Activated naive CD4-positive, alpha-beta T cell treated with anti-CD3 and anti-CD28 coated beads, Interleukin-2, amount 10 ng/mL, durations not matched to agents 7 days and 5 days (primary cell): ENCODE measurements at places on chromosomes 12 and 14.
A peak's percentile ranks its signal among the peaks of the same experiment; 100 is the strongest.

GRCh38 chr12:4178424-4179170 lies 95.0 kb upstream of the CCND2 start:
- no peak for DNase-seq
- peak overlapping the region; percentile 50 for H3K27ac ChIP-seq
- H3K4me1 ChIP-seq = peaks cover 23% of the 10 kb centered on the region
- no peak overlapping the region for H3K4me3 ChIP-seq
- H3K27me3 ChIP-seq = peaks cover 3% of the 10 kb centered on the region

DNA sequence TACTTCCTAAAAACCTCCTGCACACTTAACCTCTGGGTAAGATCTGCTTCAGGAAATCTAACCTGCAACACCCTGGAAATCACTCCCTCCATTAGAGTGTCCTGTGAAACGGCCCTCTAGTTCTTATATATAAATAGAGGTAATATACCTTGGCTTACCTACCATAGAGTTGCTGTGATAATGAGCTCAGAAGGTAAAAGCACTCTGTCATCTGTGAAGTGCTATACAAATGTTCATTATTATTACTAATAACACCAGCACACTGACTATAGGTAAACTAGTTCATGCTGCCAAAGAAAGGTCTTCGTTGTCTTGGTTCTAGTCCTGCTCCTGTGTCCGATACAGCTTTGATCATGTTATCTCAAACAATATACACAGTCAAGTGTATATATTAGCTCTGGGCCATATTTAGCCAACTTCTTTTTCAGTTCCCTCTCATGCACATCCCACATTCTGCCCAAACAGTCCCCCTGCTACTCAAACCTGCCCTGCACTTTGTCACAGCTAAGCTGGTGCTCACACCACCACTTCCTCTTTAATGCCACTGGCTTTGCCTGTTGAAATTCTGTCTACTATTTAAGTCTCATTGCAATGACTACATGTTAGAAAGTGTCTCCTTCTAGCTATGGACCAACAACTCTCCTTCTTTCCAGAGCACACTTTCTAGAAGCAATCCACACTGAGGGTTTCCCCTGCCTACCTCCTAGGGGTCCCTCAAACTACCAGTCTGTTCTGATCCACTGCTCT lies 5.1 kb downstream of the E2F7 start:
- H3K27ac ChIP-seq = no peak overlapping the region
- no peak for DNase-seq
- no peak overlapping the region for H3K4me3 ChIP-seq

GRCh38 chr12:10563002-10563401 lies 50.4 kb downstream of the MAGOHB start:
- no peak for DNase-seq
- no peaks in the 10 kb centered on the region for H3K4me1 ChIP-seq
- H3K27ac ChIP-seq = no peak overlapping the region

DNA sequence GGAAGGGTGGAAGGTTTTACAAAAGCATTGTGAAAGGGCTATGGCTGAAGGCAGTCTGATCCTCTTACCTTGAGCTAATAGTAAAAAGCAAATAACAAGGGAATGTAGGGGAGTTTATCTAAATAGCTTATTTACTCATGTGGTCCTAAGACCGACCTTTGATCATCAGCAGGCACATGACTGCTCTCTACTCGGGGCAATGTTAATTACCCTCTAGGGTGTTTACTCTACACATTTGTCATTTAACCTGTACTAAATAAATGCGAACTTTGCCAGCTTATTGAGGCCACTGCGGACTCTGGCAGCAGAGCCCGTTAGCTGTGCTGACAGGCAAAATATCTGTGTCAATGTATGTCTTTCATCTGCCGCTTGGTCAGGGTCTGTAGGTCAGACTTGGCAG lies 768.3 kb upstream of the ATXN7L3B start:
- no peak overlapping the region for H3K27ac ChIP-seq
- no peaks in the 10 kb centered on the region for H3K36me3 ChIP-seq
- no peak overlapping the region for H3K4me3 ChIP-seq
- no peak for DNase-seq
- H3K27me3 ChIP-seq = no peaks in the 10 kb centered on the region

DNA sequence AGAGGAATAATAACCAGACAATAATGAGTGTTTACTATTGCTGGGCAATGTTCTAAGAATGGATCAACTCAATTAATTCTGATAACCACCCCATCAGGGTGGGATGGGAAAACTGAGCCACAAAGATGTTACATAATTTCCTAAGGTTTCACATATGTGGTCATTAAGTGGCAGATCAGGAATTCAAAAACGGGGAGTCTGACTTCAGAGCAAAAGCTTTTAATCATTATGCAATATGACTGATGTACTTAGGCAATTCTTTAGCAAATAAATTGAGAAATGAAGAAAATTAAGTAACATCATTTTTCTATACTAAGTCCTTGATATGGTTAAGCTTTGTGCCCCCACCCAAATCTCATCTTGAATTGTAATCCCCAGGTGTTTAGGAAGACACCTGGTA lies 53.4 kb downstream of the PLCZ1 start:
- H3K36me3 ChIP-seq = no peaks in the 10 kb centered on the region
- H3K4me3 ChIP-seq = no peak overlapping the region
- no peak overlapping the region for H3K27ac ChIP-seq

- H3K4me3 ChIP-seq = no peak overlapping the region
- H3K27ac ChIP-seq = no peak overlapping the region
- no peak for DNase-seq
- H3K4me1 ChIP-seq = peaks cover 6% of the 10 kb centered on the region
Observed at GRCh38 chr12:49482095-49483051, 56.5 kb upstream of the KCNH3 start.

DNA sequence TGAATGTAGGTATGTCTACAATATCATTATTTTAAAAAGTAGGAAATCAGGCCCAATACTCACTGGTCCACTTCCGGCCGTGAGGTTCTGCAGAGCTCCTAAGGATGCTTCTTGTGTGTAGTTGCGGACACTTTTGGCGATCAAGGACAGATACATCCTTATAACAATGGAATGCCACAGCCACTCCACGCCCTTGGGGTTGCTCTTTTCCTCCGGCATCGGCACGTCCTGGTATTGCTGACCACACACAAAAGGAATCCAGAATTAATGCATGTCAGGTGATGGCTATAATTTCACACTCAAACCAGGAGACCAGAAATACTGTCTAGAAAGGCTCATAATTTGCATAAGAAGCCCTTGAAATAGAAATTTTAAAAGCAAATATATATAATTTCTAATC lies 65.6 kb upstream of the YARS2 start:
- no peaks in the 10 kb centered on the region for H3K36me3 ChIP-seq
- no peak overlapping the region for H3K27ac ChIP-seq
- H3K27me3 ChIP-seq = no peaks in the 10 kb centered on the region
- no peak for DNase-seq

DNA sequence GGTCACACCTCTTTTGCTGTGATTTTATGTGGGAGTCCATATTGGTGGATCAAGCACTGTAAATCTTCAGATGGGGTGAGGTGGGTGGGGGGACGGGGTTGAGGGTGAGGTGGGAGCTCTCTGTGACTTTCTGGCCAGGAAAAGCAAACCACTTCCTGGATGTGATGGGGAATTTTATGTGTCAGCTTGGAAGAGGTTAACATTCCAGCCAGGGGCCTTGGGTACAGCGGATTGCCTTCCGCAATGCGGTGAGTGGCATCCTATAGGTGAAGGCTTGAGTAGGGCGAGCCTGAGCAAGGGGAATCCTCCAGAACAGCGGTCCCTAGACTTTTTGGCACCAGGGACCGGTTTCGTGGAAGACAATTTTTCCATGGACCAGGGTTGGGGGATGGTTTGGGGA lies 36.2 kb downstream of the DLK1 start:
- peaks cover 14% of the 10 kb centered on the region for H3K27me3 ChIP-seq
- H3K36me3 ChIP-seq = no peaks in the 10 kb centered on the region
- no peak overlapping the region for H3K27ac ChIP-seq
- H3K4me3 ChIP-seq = no peak overlapping the region
- no peaks in the 10 kb centered on the region for H3K4me1 ChIP-seq

GRCh38 chr12:25713264-25713663 lies 160.2 kb upstream of the LMNTD1 start:
- H3K36me3 ChIP-seq = no peaks in the 10 kb centered on the region
- no peak overlapping the region for H3K27ac ChIP-seq
- no peak for DNase-seq
- peaks cover 3% of the 10 kb centered on the region for H3K4me1 ChIP-seq
- H3K27me3 ChIP-seq = no peaks in the 10 kb centered on the region
- no peak overlapping the region for H3K4me3 ChIP-seq

GRCh38 chr12:18443768-18444437 lies 182.6 kb downstream of the PIK3C2G start:
- H3K27ac ChIP-seq = no peak overlapping the region
- no peaks in the 10 kb centered on the region for H3K36me3 ChIP-seq
- H3K4me3 ChIP-seq = no peak overlapping the region
- no peak for DNase-seq

DNA sequence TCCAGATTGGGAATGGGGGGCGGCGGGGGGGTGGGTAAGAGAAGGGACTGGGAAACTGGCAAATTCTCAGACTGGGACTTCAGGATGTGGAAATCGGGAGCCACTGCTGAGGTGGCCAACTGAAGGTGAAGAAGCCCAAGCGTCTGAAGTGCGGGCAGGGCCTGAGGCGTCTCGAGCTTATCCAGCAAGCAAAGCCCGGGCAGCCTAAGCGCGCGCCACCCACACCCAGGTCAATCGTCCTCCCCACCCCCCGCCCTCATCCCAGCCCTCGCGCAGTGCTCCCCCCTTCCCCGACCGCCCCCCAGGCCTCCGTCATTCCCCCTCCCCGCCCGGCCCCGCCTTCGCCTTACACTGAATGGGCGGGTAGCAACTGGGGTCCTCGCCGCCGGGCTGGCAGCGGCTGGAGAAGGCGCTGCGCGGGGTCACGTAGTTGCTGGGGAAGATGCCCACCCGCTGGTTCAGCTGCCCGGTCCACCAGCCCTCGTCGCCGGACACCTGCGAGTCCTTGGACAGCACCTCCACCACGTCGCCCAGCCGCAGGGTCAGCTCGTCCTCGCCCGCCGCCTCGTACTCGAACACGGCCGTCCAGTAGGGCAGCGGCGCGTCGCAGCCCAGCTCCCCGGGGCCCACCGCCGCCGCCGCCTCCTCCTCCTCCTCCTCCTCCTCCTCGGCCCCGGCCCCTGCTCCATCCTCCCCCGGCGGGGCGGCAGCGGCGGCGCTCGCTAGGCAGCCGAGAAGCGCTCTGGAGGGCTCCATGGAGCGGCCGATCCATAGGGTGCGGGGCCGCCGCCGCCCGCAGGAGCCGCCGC lies 693 bp downstream of the MAP3K9 start:
- DNase-seq = peak; percentile 68
- H3K4me1 ChIP-seq = peaks cover 12% of the 10 kb centered on the region
- peak overlapping the region; percentile 73 for H3K4me3 ChIP-seq
- peak overlapping the region; percentile 87 for H3K27ac ChIP-seq
- peaks cover 3% of the 10 kb centered on the region for H3K36me3 ChIP-seq
- peaks cover 3% of the 10 kb centered on the region for H3K27me3 ChIP-seq

DNA sequence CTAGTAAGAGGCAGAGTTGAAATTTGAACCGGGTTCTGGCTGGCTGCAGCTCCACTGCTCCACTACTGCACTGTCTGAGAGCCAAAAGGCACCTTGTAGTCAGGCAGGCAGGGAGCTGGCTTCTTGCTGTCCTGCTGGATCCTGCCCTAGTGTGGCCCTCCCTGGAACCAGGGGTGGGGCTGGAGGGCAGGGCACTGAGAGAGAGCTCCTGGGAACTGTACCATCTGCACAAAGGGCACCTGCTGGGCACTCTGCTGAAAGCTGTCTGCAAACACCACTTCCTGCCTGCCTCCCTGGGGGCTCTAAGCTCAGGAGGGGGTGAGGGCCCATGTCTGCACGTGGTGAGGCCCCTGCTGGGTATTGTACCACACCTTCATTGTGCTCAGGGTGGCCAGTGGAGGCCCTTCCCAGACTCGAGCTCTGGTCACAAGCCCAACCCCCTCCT lies 19.0 kb upstream of the TCL1B start:
- peaks cover 6% of the 10 kb centered on the region for H3K4me1 ChIP-seq
- DNase-seq = no peak
- no peak overlapping the region for H3K27ac ChIP-seq

DNA sequence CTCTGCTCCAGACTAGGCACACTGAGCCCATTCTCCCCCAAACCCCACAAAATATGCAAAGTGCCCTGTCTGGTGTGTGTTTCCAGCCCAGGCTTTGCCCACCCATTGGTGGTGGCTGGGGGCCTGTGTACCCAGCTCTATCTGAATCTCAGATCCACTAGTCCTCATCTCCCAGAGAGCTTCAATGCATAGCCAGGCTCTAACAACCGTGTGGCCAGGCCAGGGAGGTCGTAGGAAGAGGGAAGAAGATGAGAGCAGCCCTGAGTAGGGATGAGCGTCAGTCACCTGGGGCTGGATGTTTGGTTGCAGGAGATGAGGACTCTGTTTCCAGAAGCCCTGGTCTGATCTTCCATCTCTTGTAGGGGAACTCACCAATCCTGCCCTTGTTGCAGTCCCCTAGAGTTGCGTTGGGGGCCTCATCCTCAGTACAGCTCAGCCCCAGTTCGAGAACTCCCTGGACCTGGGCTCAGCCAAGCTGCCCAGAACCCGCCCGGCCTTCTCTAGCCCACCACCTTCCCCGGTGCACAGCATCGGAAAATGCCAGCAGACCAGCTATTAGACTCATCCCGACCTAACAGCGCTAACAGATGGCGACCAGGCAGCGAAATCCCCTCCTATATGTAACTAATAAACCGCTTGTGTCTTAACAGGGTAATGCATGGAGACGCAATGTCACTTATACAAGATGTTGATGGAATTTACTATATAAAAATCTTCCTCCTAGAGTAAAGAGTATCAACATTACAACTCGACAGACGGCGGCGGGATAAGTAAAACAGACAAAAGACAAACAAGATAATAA lies 3.2 kb upstream of the LHX5 start:
- no peak for DNase-seq
- H3K36me3 ChIP-seq = peaks cover 3% of the 10 kb centered on the region
- H3K27ac ChIP-seq = peak overlapping the region; percentile 53
- peaks cover 6% of the 10 kb centered on the region for H3K4me1 ChIP-seq
- peaks cover 100% of the 10 kb centered on the region for H3K27me3 ChIP-seq

DNA sequence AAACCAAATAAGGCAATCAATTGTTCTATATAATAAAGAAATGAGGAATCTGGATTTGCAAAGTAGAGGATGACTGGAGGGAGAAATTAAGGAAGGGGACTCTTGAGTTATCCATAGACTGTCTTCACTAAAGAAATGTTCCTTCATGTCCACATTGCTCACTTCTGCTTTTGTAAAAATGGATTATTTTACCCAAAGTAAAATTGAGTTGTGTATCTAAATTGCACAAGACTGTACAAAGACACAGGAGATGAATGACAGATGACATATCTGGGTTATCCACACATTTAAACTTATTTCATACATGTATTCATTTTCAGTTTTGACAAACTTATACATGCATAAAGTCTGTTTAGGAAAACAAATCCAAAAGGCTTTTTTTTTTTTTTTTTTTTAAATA lies 11.3 kb downstream of the ATP2B1 start:
- no peak overlapping the region for H3K4me3 ChIP-seq
- H3K27ac ChIP-seq = no peak overlapping the region
- H3K36me3 ChIP-seq = peaks cover 2% of the 10 kb centered on the region
- H3K27me3 ChIP-seq = no peaks in the 10 kb centered on the region
